ENCODE measurements at places on chromosomes 16 and 17. TPM values are rescaled to one million over a fixed set of nuclear protein-coding genes. Genes with fewer than 3 reads are reported as not detected.

The TBX6 gene
- under 0.01 TPM for total RNA-seq

The IGFALS gene
- not detected for total RNA-seq

The TAC4 gene
- total RNA-seq: not detected

The PIRT gene
- total RNA-seq: not detected

The DHRS7C gene
- total RNA-seq: not detected

The LPO gene
- total RNA-seq: not detected

The HOXB7 gene
- 7.1 TPM for total RNA-seq

The TBC1D3E gene
- total RNA-seq: not detected

The ARHGAP23 gene
- 43.1 TPM for total RNA-seq

The NOS2 gene
- 0.51 TPM for total RNA-seq

The KLHL10 gene
- under 0.01 TPM for total RNA-seq

Measured in dermis microvascular lymphatic vessel endothelial cell (primary cell).